ENCODE measurements at places on chromosomes 7 and 10.

DNA sequence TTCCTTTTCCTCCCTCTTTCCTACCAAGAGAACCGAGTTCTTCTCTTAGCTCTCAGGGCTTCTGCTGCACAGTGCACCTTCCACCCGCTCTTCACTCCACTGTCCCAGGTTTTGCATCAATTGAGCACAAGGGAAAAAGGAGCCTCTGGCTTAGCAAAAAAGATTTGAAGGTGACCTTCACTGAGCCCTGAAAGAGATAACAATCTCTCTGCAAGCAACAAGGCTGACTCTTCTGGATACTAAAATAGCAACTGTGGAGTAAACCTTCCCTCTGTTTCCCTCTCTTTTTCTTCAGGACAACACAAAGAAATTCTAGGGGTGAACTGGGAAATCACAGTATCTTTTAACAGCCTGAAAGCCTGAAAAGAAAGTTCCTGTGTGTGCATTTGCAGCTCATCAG, 354.7 kb upstream of the PODXL start:
- no peak for DNase-seq

- no peak for DNase-seq
Measured at GRCh38 chr10:72238392-72239175, 22.5 kb upstream of the ASCC1 start.

- no peak for DNase-seq
Measured at GRCh38 chr10:89888321-89889070, 187.1 kb downstream of the KIF20B start.

- no peak for DNase-seq
Measured at GRCh38 chr10:17737027-17737965, 14.7 kb upstream of the TMEM236 start.

GRCh38 chr7:96921231-96921630, 84.1 kb upstream of the DLX6 start:
- DNase-seq = no peak

GRCh38 chr7:5362466-5362865, 61.2 kb downstream of the TNRC18 start:
- DNase-seq = no peak

DNA sequence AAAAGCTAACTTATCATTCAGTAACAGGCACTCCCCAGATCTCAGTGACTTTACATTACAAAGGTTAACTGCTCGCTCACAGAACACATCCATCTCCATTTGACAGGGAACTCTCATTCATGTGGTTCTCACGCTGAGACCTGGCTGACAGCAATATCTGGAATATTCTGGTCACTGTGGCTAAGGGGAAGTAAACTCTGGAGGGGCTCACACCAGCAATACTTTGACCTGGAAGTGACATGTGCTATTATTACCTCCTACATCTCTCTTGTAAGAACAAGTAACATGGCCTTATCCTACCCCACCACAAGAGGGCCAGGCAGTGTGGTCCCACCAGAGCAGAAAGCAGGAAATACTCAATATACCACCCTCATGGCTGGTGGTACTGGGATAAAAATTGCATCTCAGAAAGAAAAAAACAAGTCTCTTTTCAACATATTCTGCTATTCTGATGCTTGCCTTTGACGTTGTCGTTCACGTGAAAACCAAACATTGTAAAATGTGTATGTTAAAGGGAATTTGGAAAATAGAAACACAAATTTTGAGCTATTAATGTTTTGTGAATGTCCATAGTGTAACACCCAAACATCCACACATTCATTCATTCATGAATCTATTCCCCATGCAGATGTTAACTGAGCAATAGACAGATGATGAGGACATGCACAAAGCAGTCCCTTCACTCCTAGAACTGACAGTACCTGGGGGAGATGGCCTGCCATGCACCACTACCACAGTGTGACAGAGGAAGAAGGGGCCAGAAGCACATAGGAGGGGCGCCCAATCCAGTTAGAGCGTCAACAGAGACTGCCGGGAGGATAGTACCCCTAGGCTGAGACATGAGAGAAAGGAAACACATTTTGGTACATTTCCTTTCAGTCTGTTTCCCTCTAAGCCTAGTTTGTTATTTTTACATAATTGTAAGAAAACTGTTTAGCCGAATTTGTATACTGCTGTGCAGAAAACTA, 166.0 kb upstream of the SP4 start:
- no peak for DNase-seq

DNA sequence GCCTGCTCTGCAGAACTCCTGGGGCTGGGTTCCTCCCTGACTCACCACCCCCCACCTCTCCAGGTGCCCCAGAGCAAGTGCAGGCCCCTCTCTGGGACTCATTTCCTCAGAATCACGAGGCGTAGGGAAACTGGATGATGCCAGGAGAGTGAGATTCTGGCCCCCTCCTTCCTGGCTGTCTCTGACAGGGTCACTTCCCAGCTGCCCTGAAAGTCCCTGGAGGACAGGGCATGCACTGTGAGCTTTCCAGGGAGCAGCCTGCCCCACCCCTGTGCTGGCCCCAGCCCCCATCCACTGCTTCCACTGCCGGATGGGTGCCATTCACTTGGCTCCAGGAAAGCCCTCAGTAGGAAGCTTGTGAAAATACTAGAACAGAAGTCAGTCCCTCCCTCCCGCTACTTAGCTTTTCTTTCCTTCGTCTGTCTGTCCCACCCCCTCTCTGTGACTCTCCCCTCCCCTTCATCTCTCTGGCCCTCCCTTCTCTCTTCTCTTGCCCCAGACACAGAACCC, 10.4 kb downstream of the TACR2 start:
- DNase-seq = no peak

DNA sequence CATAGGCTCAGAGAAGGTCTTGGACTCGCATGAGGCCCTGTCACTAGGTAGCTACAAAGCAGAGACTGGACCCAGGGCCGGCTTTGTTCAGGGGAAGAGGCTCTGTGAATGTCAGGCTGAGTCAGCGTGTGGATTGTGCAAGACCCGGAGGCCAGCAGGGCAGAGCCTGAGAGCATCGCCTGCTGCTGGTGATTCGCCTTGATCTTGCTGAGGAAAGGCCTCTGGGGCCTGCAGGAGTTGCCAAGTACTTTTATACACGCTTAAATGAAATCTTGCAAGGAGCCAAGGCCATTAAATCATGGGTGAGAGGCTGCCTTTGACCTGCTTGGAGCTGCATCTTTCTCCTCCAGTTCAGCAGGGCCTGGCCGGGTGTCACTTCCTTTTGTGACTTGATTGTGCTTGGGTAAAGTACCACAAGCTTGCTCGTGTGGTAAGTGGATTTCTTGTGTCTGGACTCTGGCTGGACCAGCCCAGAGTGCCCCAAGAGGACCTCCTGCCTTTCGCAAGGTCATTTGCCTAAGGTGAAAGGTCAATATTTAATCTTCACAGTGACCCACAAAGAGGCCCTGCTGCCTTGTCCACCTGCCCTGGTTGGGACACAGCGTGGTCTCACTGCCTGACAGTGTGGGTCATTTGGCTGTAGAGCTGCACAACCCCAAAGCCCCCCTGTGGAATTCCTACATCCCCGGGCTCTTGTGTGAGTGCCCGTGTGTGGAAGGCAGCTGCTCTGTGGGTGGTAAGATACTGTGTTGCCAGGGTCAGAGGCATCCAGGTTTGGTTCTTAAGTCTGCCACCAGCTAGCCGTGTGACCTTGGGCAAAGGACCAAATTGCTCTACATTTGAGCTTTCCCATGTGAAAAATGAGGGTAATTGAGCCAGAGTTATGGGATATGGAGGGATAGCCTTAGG, 38.6 kb upstream of the SH2D4B start:
- peak; percentile 59 for DNase-seq

- DNase-seq = no peak
Measured at GRCh38 chr7:70188901-70189650, 590.8 kb downstream of the AUTS2 start.

DNA sequence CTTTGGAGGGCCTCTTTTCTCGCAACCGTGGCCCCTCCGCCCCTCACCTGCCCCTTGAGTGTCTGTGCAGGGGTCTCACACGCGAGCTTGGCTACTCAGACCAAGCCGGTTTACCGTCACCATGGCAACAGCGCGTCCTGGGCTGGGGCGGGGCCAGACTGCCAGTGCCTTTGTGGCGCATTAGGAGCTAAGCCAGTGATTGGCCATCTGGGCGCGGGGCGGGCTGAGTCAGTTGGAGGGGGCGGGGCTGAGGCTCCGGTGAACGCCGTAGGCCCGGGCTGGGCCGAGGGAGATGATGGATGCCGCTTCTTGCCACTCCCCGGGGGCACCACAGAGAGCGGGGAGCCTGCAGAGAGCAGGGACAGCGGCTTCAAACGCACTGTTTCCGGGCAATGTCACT, 48.7 kb upstream of the FXYD4 start:
- DNase-seq = peak; percentile 21

- DNase-seq = peak; percentile 70
Measured at GRCh38 chr10:84328418-84329195, at the start of gene CCSER2. Gene CCSER2 (plus strand): TSS chr10:84328589. CDS start chr10:84371053, 42,464 bp downstream.

DNA sequence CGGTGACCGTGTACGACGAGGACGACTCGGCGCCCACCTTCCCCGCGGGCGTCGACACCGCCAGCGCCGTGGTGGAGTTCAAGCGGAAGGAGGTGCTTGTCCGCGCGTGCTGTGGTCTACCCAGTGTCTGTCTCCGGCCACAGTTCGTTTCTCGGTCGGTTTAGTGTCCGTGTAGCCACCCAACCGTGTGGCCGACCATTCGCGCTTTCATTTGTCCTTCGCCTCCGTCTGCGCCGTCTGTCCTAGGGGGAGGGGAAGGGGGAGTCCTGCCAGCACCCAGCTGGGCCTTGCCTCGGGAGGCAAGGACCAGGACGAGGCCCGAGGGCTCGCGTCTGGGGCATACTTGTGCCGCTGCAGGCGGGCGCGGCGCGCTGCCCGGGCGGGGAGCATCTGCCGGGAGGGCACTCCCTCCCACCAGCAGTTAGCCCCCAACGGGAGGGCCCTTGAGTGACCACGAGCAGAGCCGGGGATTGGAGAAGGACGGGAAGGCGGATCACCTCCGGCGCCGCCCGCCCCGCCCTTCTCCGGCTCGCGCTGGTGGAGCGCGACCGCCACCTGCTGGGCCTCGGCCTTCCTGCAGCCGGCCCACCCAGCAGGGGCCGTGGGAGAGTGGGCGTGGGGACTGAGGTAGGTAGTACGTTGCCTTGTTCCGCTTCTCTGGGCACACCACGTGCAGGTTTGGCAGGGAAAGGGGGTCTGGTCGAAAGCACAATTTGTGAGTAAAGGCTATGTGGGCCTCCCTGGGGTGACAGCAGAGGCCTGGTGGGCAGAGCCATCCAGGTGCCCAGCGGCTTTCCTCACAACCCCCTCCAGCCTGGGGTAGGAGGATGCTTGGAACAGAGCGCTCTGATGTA, 28.5 kb downstream of the RET start:
- peak; percentile 10 for DNase-seq

- DNase-seq = no peak
Measured at GRCh38 chr7:141397236-141398163, 153.7 kb upstream of the AGK start.

DNA sequence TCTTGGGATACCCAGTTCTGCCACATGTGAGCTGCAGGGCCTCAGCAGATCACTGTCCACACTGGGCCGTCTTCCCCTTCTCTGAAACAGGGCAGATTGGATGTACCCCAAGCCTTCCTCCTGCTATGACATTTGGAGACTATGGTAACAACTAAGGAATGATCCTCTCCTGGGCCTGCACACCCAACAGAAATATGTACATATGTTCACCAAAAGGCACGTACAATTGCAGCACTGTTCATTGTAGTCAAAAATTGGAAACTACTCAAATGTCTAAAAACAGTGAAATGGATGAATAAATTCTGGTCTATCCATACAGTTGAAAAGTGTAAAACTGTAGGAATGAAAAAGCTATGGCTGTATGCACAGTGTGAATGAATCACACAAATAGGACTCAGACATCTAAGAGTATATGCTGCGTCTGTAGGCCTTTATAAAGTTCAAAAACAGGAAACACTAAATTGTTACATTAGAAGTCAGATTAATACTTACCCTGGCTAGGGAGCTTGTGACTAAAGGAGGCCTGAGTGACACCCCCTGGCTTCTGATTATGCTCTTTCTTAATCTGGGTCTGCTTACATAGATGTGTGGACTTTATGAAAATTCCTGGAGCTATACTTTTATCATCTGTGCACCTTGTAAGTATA, 16.1 kb upstream of the XPNPEP1 start:
- no peak for DNase-seq

- no peak for DNase-seq
Measured at GRCh38 chr10:103262229-103262628, 14.7 kb upstream of the INA start.

- DNase-seq = no peak
Measured at GRCh38 chr7:74498354-74498753, 44.6 kb downstream of the GTF2IRD1 start.

GRCh38 chr10:62907470-62908212, 91.5 kb upstream of the EGR2 start:
- DNase-seq = no peak

GRCh38 chr10:5751601-5752253, 61.5 kb downstream of the GDI2 start:
- no peak for DNase-seq

GRCh38 chr7:133950855-133951254, 176.3 kb upstream of the LRGUK start:
- no peak for DNase-seq

DNA sequence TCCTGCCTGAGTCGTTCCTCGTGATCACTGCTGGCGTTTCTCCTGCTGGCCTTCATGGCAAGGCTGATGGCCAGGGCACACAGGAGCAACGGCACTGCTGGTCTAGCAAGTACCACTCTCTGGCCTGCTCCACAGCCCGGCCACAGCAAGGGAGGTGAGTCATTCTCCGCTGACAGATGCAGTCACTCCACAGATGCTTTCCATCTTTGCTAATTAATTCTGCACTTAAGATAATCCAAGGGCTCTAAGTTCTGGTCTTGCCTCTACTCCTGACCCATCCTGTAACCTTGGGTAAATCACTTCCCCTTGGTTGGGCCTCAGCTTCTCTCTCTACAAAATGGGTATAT, 244.4 kb downstream of the RPS24 start:
- no peak for DNase-seq

Measured in esophagus squamous epithelium (tissue), 5 donors.